Lower leg skin (tissue), 4 donors: ENCODE measurements at places on chromosomes 7 and 10. TPM values are rescaled to one million over a fixed set of nuclear protein-coding genes. Genes with fewer than 3 reads are reported as not detected.

The TRIM4 gene
- total RNA-seq, result 48.4 TPM

The JCAD gene
- 14.7 TPM for total RNA-seq

The SRPK2 gene
- 87.1 TPM for total RNA-seq

The TIAL1 gene
- total RNA-seq, result 43.1 TPM

The SPACDR gene
- total RNA-seq, result 0.26 TPM

The VENTX gene
- total RNA-seq, result not detected

The CABCOCO1 gene
- not detected for total RNA-seq

The MSS51 gene
- 2.2 TPM for total RNA-seq

The SFRP4 gene
- 0.94 TPM for total RNA-seq

The SLC29A4 gene
- total RNA-seq, result 3.1 TPM

The CPED1 gene
- total RNA-seq, result 1.9 TPM

The WIPF3 gene
- 0.72 TPM for total RNA-seq

The FAM3C gene
- total RNA-seq, result 40.7 TPM

The PNLIPRP1 gene
- total RNA-seq, result not detected

The KAT6B gene
- 31.3 TPM for total RNA-seq

The CACNA2D1 gene
- total RNA-seq, result 3.0 TPM

The TEX47 gene
- total RNA-seq, result not detected

The PNLIP gene
- total RNA-seq, result not detected

The EFCAB10 gene
- total RNA-seq, result not detected

The TUBB8 gene
- not detected for total RNA-seq

The TLX1 gene
- not detected for total RNA-seq

The EBLN1 gene
- total RNA-seq, result not detected

The ADAMTS14 gene
- 0.34 TPM for total RNA-seq

The COX15 gene
- 29.0 TPM for total RNA-seq

The ZNF735 gene
- not detected for total RNA-seq

The ATG9B gene
- total RNA-seq, result 125 TPM

The IGFBP3 gene
- total RNA-seq, result 272 TPM

The FAM13C gene
- 18.5 TPM for total RNA-seq

The ELFN1 gene
- total RNA-seq, result 2.6 TPM
